Activated T-cell treated with anti-CD3 and anti-CD28 coated beads, Interleukin-2, amount 50 U/mL, for 72 hours (primary cell): ENCODE measurements at places on chromosomes 5 and 9.
A peak's percentile ranks its signal among the peaks of the same experiment; 100 is the strongest.

DNA sequence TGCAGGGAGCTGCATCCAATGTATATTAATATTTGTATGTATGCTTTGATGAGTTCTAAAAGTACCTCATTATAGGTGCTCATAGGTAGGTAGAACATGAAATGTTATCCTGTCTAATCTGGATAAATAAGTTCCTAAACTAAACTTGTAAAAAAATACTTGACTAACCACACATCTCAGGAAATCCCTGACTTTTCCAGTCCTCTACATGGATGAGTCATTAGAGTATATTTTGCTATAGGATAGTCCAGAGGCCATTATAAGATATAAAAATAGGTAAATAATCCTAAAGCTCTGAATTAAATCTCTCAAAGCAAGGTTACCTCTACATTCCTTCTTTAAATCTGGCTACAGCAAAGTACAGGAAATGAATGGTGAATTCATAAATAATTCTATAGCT, 404.3 kb downstream of the RAB3C start:
- no peak overlapping the region for H3K27ac ChIP-seq
- H3K27me3 ChIP-seq: no peaks in the 10 kb centered on the region
- no peak overlapping the region for H3K4me3 ChIP-seq
- no peaks in the 10 kb centered on the region for H3K4me1 ChIP-seq
- peaks cover 14% of the 10 kb centered on the region for H3K36me3 ChIP-seq

GRCh38 chr5:1176473-1177391, 24.7 kb upstream of the SLC6A19 start:
- no peak for DNase-seq
- H3K27me3 ChIP-seq: no peaks in the 10 kb centered on the region
- H3K4me1 ChIP-seq: peaks cover 4% of the 10 kb centered on the region

GRCh38 chr9:113957821-113958341, 81.8 kb downstream of the ZNF618 start:
- H3K36me3 ChIP-seq: no peaks in the 10 kb centered on the region
- no peaks in the 10 kb centered on the region for H3K4me1 ChIP-seq
- DNase-seq: no peak
- no peak overlapping the region for H3K27ac ChIP-seq

GRCh38 chr9:111179577-111179976, 141.3 kb upstream of the LPAR1 start:
- no peaks in the 10 kb centered on the region for H3K27me3 ChIP-seq
- DNase-seq: no peak
- no peak overlapping the region for H3K4me3 ChIP-seq
- no peaks in the 10 kb centered on the region for H3K36me3 ChIP-seq

DNA sequence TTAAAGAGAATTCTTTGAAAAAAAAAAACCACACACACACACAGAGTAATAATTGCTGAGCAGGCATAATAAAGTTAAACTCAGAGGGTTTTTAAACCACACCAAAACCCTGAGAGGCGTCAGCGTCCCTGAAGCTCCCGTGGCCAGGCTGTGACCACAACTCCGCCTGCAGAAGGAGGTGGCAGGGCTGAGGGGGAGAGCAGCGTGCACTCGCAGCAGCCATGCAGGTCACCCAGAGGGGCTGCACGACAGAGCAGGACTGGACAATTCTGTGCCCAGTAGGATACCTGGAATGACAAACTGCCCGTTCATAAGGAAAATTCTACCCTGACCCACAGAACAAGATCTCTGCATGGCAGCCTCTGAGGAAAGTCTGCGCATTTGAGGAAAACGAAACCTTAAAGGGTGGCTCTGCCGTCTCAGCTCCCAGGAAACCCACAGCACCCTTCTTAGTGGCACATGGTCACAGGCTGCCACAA, 44.0 kb downstream of the ROR2 start:
- H3K27ac ChIP-seq: no peak overlapping the region
- DNase-seq: peak; percentile 44
- no peak overlapping the region for H3K4me3 ChIP-seq
- H3K4me1 ChIP-seq: peaks cover 5% of the 10 kb centered on the region

GRCh38 chr9:70043689-70044489, at the start of gene MAMDC2:
Gene MAMDC2 (plus strand): TSS chr9:70043848. CDS start chr9:70044198, 350 bp downstream.
- no peak within 1 kb of the TSS for H3K27ac ChIP-seq
- H3K36me3 ChIP-seq: no peaks in the 10 kb centered on the region
- no peak for DNase-seq
- H3K27me3 ChIP-seq: peaks cover 51% of the 10 kb centered on the region
- peak within 1 kb of the TSS; percentile 55 for H3K4me3 ChIP-seq

- H3K36me3 ChIP-seq: no peaks in the 10 kb centered on the region
- no peaks in the 10 kb centered on the region for H3K27me3 ChIP-seq
- H3K27ac ChIP-seq: no peak overlapping the region
Observed at GRCh38 chr5:168174376-168174775, 117.1 kb upstream of the WWC1 start.

- no peak overlapping the region for H3K27ac ChIP-seq
- H3K27me3 ChIP-seq: no peaks in the 10 kb centered on the region
- no peaks in the 10 kb centered on the region for H3K4me1 ChIP-seq
- no peaks in the 10 kb centered on the region for H3K36me3 ChIP-seq
- no peak for DNase-seq
Observed at GRCh38 chr5:23257656-23258055, 249.8 kb upstream of the PRDM9 start.

DNA sequence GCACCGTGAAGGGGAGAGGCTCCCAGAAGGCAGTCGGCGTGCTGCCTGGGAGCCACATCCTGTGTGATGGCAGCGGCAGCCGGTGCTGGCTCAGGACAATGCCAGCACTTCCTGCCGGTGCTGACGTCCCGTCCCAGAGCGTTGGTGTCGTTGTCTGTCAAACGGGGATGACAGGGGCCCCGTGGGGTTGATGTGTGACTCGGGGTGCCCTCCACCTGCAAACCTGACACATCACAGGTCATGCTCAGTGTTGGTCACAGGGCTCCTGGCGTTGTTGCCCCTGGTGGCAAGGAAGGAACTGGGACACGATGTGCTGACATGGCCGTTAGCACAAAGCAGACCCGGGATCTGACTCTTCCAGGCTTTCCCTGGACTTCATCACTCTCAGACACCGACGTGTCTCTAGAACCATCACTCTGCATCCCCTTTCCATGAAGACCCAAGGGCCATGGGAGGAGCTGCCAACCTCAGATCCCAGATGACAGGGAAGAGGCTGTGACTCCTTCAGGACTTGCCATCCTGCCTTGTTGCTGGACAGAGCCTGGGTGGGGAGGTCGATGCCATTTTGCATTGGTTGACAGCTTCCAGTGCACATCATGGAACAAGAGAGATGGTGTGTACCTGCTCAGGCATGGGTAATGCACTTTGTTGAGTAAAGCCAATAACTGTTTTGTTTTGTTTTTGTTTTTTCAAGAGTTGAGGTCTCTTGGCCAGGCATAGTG, 21.5 kb downstream of the PLPP7 start:
- H3K36me3 ChIP-seq: no peaks in the 10 kb centered on the region
- peaks cover 10% of the 10 kb centered on the region for H3K4me1 ChIP-seq
- H3K27me3 ChIP-seq: no peaks in the 10 kb centered on the region
- H3K4me3 ChIP-seq: peak overlapping the region; percentile 69
- H3K27ac ChIP-seq: peak overlapping the region; percentile 39

DNA sequence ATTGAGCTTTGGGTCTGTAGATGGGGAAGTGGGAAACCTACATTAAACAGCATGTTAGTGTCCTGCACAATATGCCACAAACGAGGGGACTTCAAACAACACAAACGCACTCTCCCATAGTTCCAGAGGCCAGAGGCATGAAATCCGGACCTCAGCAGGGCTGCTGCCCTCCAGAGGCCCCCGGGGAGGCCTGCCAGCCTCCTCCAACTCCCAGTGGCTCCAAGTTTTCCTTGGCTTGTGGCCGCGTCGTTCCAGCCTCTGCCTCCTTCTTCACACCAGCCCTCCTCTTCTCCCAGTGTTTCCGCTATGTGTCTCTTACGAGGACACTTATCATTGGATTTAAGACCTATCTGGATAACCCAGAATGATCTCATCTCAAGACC, 13.3 kb upstream of the COL5A1 start:
- H3K27ac ChIP-seq: no peak overlapping the region
- H3K36me3 ChIP-seq: no peaks in the 10 kb centered on the region
- no peak for DNase-seq
- H3K4me3 ChIP-seq: no peak overlapping the region
- H3K27me3 ChIP-seq: no peaks in the 10 kb centered on the region

GRCh38 chr5:6504677-6505415, 56.2 kb downstream of the UBE2QL1 start:
- H3K27me3 ChIP-seq: peaks cover 15% of the 10 kb centered on the region
- DNase-seq: no peak
- H3K4me1 ChIP-seq: no peaks in the 10 kb centered on the region

GRCh38 chr9:93089481-93089991, 6.5 kb upstream of the CARD19 start:
- peaks cover 25% of the 10 kb centered on the region for H3K36me3 ChIP-seq
- H3K27me3 ChIP-seq: no peaks in the 10 kb centered on the region
- no peak overlapping the region for H3K4me3 ChIP-seq
- DNase-seq: no peak
- H3K27ac ChIP-seq: no peak overlapping the region

DNA sequence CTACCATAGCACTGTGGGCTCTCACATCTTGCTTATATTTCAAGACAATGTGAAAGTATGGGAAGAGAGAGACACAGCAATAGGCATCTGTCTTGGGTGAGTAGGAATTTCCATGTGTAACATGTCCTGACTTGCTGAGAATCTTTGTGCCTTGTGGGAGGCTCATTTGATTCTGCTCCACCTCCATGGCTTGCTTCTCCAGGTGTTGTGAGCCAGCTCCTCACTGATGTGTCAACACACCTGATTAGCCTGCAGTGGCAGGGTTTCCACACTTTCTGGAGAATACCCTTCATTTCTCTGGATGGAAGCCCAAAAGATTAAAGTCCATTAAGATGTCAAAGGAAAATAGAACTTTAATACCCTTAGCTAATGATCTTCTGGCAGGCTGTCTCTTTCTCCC, 613.6 kb downstream of the ZNF608 start:
- H3K36me3 ChIP-seq: no peaks in the 10 kb centered on the region
- H3K4me1 ChIP-seq: no peaks in the 10 kb centered on the region
- H3K27me3 ChIP-seq: no peaks in the 10 kb centered on the region
- H3K27ac ChIP-seq: no peak overlapping the region
- no peak overlapping the region for H3K4me3 ChIP-seq

- no peak overlapping the region for H3K27ac ChIP-seq
- no peak for DNase-seq
- H3K27me3 ChIP-seq: no peaks in the 10 kb centered on the region
- H3K4me3 ChIP-seq: no peak overlapping the region
Observed at GRCh38 chr9:33249087-33249658, 9.2 kb downstream of the SPINK4 start.

GRCh38 chr9:82570226-82570625, 492.7 kb downstream of the RASEF start:
- H3K36me3 ChIP-seq: peaks cover 4% of the 10 kb centered on the region
- no peaks in the 10 kb centered on the region for H3K27me3 ChIP-seq
- H3K27ac ChIP-seq: no peak overlapping the region
- DNase-seq: no peak
- H3K4me1 ChIP-seq: no peaks in the 10 kb centered on the region

GRCh38 chr5:162174358-162174974, 106.9 kb downstream of the GABRG2 start:
- H3K4me3 ChIP-seq: no peak overlapping the region
- no peak for DNase-seq
- no peaks in the 10 kb centered on the region for H3K4me1 ChIP-seq
- H3K36me3 ChIP-seq: no peaks in the 10 kb centered on the region

DNA sequence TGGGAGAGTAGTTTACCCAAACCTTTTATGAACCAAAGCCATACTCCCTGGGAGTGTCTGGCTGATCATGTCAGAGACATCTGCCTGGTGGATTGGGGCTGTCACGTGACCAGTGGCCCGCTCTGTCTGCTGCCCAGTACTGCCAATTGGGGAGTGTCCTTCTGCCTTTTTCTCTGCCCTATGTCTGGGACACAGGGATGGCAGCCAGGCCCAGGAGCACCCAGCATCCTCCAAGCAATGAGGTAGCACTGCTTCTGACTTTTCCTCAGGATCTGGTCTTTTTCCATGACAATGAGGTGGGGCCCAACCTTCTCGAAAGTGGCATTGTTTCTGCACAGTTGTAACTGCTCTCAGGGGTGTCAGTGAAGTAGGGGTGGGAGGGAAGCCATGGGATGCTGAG, 21.8 kb downstream of the DAPK1 start:
- H3K36me3 ChIP-seq: no peaks in the 10 kb centered on the region
- no peak overlapping the region for H3K4me3 ChIP-seq
- peaks cover 8% of the 10 kb centered on the region for H3K4me1 ChIP-seq
- no peak for DNase-seq

DNA sequence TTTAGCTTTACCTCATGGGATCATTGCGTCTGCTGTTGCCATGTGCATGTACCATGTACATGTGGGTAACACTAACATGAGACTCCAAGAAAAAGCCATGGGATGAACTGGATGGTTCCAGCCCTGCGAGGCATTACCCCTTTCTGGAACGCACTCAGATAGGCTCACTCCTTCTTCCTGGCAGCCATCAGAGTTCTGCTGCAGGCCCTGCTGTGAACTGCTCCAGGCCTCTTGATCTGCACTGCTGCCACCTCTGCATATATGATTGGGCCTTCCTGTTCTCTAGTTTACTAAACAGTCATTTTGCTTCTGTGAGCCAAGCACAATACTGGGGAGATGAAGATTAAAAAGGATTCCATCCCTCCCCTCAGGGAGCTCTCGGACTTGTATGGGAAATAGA, 220.5 kb downstream of the CD180 start:
- no peaks in the 10 kb centered on the region for H3K4me1 ChIP-seq
- no peak overlapping the region for H3K4me3 ChIP-seq
- H3K36me3 ChIP-seq: no peaks in the 10 kb centered on the region
- H3K27me3 ChIP-seq: peaks cover 10% of the 10 kb centered on the region
- DNase-seq: no peak
- H3K27ac ChIP-seq: no peak overlapping the region

DNA sequence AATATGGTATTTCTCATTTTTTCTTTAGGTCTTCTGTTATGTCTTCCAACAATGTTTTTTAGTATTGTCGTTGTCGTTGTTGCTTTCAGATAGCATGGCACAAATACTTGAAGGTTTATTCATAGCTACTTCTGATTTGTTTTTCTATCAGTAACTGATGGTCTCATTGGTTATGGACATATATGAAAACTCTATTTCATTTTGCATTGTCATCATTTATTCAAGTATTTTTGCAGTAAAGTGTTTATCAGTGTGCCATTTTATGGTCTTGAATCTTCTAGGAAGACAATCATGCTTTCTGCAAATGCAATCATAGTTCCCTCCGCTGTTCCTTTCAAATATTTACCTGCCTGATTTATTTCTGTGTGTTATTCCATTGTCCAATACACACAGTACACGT, 44.0 kb upstream of the PRUNE2 start:
- H3K4me1 ChIP-seq: no peaks in the 10 kb centered on the region
- H3K4me3 ChIP-seq: no peak overlapping the region
- no peak overlapping the region for H3K27ac ChIP-seq
- DNase-seq: no peak
- peaks cover 9% of the 10 kb centered on the region for H3K27me3 ChIP-seq

DNA sequence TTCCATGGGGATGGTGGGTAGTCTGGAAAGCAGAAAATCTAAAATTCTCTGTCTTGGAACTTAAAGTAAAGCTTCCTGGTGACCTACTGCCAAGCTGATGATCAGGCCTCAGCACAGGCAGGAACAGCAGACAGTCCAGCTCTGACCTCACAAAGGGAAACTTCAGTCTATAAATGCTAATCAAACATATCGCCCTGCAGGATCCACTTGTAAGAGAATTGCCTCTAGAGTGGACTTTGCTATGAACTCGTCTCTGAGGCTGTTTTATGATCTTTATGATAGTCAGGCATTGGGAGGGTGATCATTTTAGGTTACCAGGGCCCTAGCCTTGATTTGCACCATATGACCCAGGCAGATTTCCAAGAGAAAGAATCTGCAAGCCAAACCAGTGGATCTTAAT, 67.6 kb upstream of the SELENOP start:
- no peaks in the 10 kb centered on the region for H3K36me3 ChIP-seq
- H3K4me3 ChIP-seq: no peak overlapping the region
- no peaks in the 10 kb centered on the region for H3K27me3 ChIP-seq
- DNase-seq: no peak
- H3K4me1 ChIP-seq: peaks cover 12% of the 10 kb centered on the region
